Esophagus squamous epithelium (tissue), 5 donors: ENCODE measurements at places on chromosomes 11 and 22.
A peak's percentile ranks its signal among the peaks of the same experiment; 100 is the strongest.

DNA sequence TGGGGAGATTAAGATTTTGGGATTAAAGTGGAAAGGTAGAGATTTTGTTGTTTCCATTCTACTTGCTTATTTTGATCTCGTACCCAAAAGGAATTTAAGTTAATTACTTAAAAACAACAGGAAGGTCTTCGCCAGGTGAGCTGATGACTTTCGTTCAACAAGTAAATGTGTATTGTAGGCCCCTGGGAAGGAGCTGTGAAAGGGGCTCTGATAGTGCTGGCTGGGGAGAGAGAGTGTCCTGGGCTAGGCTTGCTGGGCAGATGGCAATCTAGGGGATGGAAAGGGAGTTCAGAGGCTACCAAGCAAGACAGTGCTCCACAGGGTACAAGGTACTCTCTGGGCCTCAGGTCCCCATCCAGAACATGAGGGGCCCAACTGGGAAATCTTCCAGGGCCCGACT, 189.4 kb downstream of the CEP164 start:
- no peak for DNase-seq

GRCh38 chr11:121965330-121965729, 150.7 kb downstream of the BLID start:
- no peak for DNase-seq

GRCh38 chr11:84837402-84838069, 789.6 kb downstream of the DLG2 start:
- no peak for DNase-seq

- no peak for DNase-seq
Measured at GRCh38 chr11:120985718-120986569, 38.0 kb upstream of the TBCEL start.

DNA sequence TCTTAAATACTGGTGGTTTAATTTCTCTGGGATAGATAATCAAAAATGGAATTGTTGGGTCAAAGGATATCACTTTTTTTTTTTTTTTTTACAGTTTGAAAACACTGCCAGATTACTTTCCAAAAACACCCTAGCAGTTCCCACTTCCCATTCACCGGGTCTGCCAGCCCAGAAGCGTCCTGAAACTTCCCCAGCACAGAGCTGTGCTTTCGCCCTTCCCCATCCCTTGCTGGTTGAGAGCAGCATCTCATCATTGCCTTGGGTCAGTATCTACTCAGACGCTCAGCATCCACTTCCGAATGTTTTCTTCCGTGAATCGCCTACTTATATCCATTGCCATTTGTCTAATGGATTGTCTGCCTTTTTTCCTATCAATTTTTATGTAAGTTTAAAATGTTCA, 5.5 kb downstream of the CERK start:
- no peak for DNase-seq

- DNase-seq: no peak
Measured at GRCh38 chr22:23014250-23014649, 56.1 kb upstream of the GNAZ start.

- no peak for DNase-seq
Measured at GRCh38 chr11:80350541-80350940, 909.7 kb upstream of the TENM4 start.

- no peak for DNase-seq
Measured at GRCh38 chr22:40673017-40673416, 6.3 kb upstream of the MCHR1 start.

DNA sequence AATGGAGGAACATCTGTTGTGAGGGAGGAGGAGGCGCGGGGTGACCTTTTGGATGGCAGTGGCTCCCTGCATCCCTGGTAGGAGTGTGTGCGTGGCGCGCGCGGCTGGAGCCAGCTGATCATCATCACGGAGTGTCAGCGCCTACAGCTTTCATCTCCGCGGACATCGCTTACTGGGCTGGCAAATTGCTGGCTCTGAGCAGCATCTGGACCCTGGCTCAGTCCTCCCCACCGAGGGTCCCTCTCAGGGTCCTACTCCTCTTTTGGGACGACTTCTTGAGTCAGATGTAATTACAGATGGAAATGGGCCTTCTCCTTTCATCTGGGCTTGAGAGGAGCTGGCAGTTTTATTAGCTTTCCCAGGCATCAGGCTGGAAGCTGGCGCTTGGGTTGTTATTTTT, 85.3 kb downstream of the CACNA1I start:
- DNase-seq: no peak

GRCh38 chr11:73976451-73977151, 6.0 kb downstream of the UCP2 start:
- DNase-seq: no peak

GRCh38 chr11:56513280-56513679, 22.1 kb upstream of the OR5M8 start:
- DNase-seq: no peak

DNA sequence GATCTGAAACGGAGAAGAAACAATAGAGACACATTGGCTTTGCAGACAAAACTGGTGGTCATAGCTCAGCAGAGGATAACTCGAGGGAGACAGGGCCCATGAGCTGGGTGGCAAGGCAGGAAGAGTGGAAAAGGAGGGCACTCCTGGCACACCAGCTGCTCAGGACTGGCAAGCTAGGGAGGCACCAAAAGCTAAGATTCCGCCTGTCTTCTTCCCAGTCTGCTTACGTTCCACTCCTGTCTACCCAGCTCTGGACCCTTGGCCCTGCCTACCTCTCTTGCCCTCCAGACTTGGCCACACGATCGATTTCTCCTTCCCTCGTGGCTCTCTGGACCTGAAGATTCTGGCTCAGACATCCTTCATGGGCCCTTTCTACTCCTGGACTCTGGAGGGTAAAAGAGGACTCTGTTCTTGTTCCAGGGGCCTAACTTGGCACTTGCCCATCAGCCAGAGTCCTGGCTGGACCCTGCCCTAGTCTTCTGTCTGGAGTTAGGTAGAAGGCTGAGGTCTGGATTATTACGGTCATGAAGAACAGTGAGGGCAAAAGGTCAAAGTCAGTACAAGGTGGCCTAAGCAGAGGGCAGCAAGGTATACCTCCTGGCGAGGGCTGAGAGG, 115.2 kb upstream of the PITPNB start:
- DNase-seq: no peak

GRCh38 chr11:117941163-117941707, 12.0 kb upstream of the TMPRSS13 start:
- DNase-seq: no peak

DNA sequence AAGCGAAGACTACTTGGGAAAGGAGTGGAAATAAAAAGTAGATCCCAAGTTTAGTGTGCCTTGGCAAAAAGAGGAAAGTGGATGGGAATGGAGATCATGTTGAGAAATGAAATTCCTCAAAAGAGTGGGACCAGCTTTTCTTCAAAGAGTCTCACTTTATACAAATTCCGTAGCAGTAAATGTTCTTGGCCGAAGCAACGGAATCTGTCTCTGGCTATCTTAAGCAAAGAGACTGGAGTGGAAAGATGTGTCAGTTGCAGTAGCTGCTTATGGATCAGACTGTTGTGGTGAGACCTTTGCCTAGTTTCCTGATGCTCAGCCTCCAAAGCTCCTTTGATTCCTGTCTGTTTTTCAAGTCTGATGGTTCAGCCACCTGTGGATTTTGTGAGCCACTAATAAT, 73.6 kb downstream of the CSTPP1 start:
- no peak for DNase-seq

DNA sequence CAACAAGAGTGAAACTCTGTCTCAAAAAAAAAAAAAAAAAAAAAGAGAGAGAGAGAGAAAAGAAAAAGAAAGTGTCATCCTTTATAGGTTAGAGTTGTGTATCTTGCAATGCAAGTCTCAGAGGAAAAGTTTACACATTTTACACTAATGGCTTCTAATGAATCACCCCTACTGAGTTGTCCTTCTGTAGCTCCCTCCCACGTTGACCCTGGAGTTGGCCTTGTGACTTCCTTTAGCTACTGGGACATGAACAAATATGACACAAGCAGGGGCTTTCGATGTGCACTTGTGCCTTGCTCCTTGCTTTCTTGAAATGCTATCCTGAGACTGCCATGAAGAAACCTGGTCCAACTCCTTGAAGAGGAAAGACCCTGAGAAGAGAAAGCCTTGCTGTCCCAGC, 2.4 kb upstream of the SMCO4 start:
- no peak for DNase-seq

DNA sequence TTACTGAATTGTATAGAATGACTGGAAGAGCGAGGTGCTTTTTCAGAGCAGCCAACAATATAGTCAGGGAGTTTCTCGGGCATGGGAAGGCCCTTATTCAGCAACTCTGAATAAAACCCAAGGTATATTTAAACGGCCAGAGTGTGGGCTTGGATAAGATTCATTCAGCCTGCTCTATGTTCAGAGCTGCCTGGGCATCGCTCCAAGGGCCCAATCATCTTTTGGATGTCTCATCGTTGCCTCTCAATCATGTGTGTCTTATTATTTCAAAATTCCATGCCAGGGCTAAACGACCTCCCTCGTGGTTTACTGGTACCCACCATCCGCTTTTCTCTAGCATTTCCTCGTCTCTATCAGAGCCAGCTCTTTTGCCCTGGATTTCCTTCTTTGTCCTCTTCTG, 19.5 kb upstream of the NTM start:
- DNase-seq: no peak

DNA sequence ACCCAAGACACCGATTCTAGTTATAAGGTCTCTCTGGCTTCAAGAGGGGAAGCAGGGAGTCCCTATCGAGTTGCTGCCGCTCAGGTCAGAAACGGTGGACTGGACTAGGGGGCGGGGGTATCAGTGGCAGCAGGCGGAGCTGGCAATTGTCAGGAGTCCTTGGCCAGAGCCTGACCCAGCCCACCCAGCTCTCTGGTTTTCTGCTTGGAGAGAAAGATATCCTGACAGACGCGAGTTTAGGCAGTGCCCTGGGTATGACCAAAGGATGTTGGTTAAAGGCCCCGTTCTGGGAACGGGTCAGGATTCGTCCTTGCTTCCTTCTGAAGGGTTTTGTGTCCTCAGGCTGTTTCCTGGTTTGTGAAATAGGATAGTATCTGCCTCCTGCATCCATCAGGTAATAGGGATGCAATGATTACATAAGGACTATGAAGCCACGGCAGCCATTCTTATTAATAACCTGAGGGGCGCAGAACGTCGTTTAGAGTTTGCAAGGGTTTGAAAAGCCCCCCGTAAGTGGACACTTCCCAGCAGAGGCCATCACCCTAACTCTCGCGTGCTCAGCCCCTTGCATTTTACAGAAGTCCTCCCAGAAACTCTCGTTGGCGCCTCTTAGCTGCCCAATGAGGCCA, 700 bp upstream of the DEPDC5 start:
- DNase-seq: peak; percentile 64

DNA sequence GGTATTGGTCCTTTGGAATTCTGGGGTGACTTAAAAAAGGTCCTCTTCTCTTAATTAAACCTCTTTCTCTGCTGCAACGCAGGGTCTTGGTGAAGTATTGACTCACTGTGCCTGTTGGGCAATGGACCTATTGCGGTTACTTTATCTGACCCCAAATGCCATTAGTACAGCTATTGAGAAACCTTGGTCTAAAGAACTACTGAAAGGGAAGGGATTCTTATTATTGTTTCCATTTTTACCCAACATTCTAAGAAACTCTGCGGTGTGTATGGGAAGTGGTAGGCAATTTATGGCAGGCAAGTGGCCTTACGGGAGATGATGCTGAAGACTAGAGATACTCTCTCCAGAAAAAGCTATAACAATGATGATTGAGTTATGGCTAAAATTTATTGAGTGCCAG, 12.5 kb downstream of the SLC6A5 start:
- no peak for DNase-seq

GRCh38 chr11:112294688-112295340, 34.2 kb upstream of the PLET1 start:
- DNase-seq: no peak

- no peak for DNase-seq
Measured at GRCh38 chr11:100232006-100232405, 455.1 kb upstream of the ARHGAP42 start.

GRCh38 chr11:9200471-9200870, 64.7 kb downstream of the DENND5A start:
- DNase-seq: no peak

- DNase-seq: no peak
Measured at GRCh38 chr11:134032501-134033091, 36.3 kb upstream of the JAM3 start.

DNA sequence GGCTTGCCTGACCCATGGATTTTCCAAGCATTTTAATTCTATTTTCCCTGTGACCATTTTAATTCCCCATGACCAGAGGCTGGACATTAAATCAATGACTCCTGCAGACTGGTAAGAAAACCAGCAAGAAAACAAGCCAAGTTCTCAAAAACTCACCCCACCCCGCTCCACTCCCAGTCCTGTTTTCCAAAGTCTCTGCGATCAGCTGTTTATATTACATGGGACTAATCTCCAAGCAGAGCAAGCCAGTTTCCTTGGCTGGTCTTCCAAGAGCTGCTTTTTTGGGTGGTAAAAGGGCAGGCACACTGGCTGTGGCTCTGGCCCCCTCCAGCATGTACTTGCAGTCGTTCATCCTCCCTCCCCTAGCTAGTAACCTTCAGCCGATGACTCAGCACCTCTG, 97.9 kb downstream of the RRAS2 start:
- DNase-seq: no peak

- DNase-seq: no peak
Measured at GRCh38 chr11:35912883-35913624, 30.8 kb upstream of the LDLRAD3 start.

DNA sequence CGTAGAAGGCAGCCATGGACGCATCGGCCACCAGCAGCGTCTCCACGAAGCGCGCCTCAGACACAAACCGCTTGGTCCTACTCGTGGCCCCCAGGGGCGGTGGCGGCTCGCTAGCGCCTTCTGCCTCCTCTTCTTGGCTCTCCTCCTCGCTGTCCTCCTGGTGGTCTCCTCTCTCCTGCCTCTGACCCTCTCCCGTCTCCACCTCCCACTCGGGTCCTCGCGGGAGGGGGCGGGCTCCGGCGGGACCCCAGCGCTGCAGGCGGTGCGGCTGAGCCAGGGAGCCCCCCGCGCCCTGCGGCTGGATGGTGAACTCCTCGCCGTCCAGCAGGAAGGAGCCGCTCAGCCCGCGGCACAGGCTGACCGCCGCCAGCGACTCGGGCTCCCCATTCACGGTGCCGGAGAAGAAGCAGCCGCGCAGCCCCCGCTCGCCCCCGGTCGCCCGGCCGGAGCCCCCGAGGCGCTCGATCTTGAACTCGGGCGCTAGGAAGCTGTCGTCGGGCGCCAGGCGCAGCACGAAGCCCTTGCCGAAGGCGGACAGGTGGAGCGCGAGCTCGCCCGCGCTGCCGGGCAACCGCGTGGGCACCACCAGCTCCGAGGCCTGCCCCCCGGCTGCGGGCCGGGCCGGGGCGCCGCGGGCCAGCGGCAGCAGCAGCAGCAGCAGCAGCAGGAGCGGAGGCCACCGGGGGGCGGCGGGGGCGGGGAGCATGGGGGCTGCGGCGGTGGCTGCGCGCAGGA, 661 bp downstream of the ADAMTS8 start:
- no peak for DNase-seq

GRCh38 chr11:115873813-115874212, 369.6 kb upstream of the CADM1 start:
- no peak for DNase-seq

DNA sequence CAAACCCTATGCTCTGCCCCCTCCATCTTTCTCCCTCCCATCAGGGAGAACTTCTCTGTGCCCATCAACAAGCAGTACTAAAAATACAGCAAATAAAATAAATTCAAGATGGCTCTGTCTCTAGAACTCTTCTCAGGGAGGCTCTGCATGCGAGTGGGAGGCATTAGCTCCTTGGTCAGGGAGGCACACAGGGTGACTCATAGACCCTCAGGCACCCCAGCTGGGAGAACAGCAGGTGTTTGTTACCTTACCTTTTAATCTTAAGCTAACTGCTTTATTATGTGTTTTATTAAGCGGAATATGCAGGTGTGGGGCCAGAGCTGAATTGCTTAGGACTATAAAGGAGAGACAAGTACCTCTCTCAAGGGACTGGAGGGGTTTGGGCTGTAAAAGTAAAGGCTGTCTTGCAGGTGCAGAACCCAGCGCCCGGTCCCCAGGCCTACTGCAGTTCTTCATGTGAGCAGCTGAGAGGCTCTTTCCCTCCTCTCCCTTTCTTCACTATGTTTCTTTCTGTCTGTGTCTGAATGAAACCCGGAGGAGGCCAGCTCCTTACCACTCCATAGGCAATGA, 20.8 kb downstream of the CSNK2A3 start:
- DNase-seq: no peak
